ENCODE measurements at places on chromosomes 4 and X. TPM values are rescaled to one million over a fixed set of nuclear protein-coding genes. Genes with fewer than 3 reads are reported as not detected.

Gene DKK2
- total RNA-seq: not detected

Gene PPP1R2C
- total RNA-seq: not detected

Gene POU3F4
- not detected for total RNA-seq

Gene TRIM60
- total RNA-seq: not detected

Gene TMEM156
- total RNA-seq: 4.9 TPM

Gene CXCL3
- total RNA-seq: not detected

Gene NUDT10
- 1.1 TPM for total RNA-seq

Gene DMRTC1
- total RNA-seq: not detected

Gene AKAP14
- not detected for total RNA-seq

Gene CXCL11
- 3.4 TPM for total RNA-seq

Gene SCD5
- total RNA-seq: 0.30 TPM

Gene BOD1L1
- 34.1 TPM for total RNA-seq

Gene TAPT1
- total RNA-seq: 20.4 TPM

Gene CENPVL1
- total RNA-seq: not detected

Gene GPM6B
- total RNA-seq: 0.10 TPM

Gene DNAAF6
- not detected for total RNA-seq

Gene NDP
- not detected for total RNA-seq

Gene NKX3-2
- not detected for total RNA-seq

Gene SLC49A3
- total RNA-seq: 0.48 TPM

Gene PFKFB1
- total RNA-seq: 0.51 TPM

Gene GATA1
- 0.40 TPM for total RNA-seq

Gene TRO
- 2.6 TPM for total RNA-seq

Gene GYPA
- not detected for total RNA-seq

Gene AFM
- not detected for total RNA-seq

Gene SLC9B1
- 0.68 TPM for total RNA-seq

Gene CSN1S1
- not detected for total RNA-seq

Gene IL2
- total RNA-seq: 1,394 TPM

Gene GAGE12E
- not detected for total RNA-seq

Gene OTC
- total RNA-seq: not detected

Gene EIF1AX
- total RNA-seq: 326 TPM

Measured in activated T-cell treated with anti-CD3 and anti-CD28 coated beads, Interleukin-2, amount 50 U/mL, for 4 hours (primary cell).